Small intestine (tissue), 16 donors: ENCODE measurements at places on chromosomes 6 and 20.

DNA sequence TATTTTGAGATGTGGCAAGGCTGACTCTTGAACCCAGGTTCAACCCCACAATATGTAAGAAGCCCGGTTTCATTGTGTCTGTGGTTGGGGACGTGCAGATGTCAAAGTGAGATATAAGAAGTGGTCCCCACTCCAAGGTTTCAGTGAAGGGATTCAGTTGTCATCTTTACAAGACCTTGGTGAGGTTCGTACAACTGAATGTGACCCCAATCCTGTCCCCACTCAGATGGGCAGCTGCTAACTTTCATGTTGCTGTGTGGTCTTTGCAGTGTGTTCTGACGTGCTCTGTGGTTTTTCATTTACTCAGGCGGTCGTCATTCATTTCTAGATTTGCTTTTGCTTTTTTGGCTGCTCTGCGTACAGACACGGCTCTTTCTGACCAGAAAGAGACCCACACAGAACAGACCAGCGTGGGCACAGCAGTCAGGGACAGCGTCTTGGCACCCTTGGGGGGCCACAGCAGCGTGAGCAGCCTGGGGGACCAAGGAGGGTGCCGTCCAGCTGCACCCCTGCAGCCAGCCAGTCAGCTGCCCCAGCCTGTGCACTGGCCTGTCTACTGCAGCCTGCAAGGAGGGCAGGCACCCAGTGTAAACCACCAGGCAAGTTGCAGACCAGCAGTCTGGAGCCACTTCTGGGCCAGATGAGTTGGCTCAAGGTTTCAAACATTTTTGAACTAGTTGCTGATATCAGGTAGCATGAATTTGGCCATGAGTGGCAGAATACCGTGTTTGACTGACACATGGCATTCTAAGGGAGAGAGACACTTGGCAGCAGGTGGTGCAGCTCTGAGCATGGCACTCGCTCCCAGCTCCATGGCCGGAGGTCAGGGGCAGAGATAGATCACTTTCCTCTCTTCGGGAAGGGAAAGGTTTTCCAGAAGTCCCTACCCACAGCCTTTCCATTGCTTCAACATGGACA lies 49.4 kb upstream of the IRF4 start:
- no peak for DNase-seq
- H3K4me1 ChIP-seq = peaks cover 5% of the 10 kb centered on the region
- H3K27ac ChIP-seq = no peak overlapping the region
- no peaks in the 10 kb centered on the region for H3K36me3 ChIP-seq
- no peak overlapping the region for H3K4me3 ChIP-seq

- DNase-seq = no peak
- no peak overlapping the region for H3K27ac ChIP-seq
- no peaks in the 10 kb centered on the region for H3K4me1 ChIP-seq
- no peak overlapping the region for H3K4me3 ChIP-seq
These were observed 14.1 kb downstream of the DAAM2 start for GRCh38 chr6:39806278-39806677.

GRCh38 chr20:30376767-30377658 lies 880.5 kb upstream of the DEFB115 start:
- DNase-seq = peak; percentile 91
- H3K27ac ChIP-seq = peak overlapping the region; percentile 83
- no peaks in the 10 kb centered on the region for H3K4me1 ChIP-seq
- no peaks in the 10 kb centered on the region for H3K36me3 ChIP-seq
- H3K4me3 ChIP-seq = peak overlapping the region; percentile 35

DNA sequence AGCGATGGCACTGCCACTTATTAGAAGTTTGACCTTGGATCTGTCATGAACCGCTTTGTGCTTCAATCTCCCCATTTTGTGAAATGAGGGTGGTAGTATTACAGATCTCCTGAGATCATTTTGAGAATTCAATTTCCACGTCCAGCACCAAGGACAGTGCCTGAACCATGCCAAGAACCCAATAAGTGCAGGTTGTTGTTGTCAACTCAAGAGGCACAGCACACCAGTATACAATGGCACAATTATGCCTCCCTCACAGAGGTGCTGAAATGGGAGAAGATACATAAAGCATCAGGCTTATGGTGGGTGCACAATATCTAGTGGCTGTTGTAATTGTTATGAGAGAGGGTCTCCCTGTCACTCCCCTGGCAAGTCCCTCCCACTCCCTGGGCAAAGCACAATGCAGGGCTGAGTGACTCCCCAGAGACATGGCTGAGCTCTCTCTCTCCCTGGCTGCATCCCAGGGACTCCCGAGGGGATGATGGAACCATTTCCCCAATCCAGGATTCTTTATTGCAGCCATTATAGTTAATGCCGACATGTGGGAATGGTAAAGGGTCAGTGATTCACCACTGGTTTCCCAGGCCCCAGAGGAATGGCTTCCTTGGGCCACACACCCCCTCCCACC lies 78.7 kb downstream of the CDH22 start:
- no peak overlapping the region for H3K4me3 ChIP-seq
- H3K4me1 ChIP-seq = no peaks in the 10 kb centered on the region
- H3K27ac ChIP-seq = no peak overlapping the region
- H3K36me3 ChIP-seq = no peaks in the 10 kb centered on the region
- no peak for DNase-seq

GRCh38 chr20:43567477-43567876 lies 8.7 kb downstream of the SGK2 start:
- H3K27me3 ChIP-seq = no peaks in the 10 kb centered on the region
- DNase-seq = no peak
- no peak overlapping the region for H3K27ac ChIP-seq
- H3K36me3 ChIP-seq = no peaks in the 10 kb centered on the region
- H3K4me3 ChIP-seq = no peak overlapping the region

GRCh38 chr6:4522453-4522852 lies 253.8 kb upstream of the CDYL start:
- no peak overlapping the region for H3K4me3 ChIP-seq
- no peak overlapping the region for H3K27ac ChIP-seq
- no peaks in the 10 kb centered on the region for H3K4me1 ChIP-seq
- H3K36me3 ChIP-seq = no peaks in the 10 kb centered on the region
- no peak for DNase-seq
- peaks cover 3% of the 10 kb centered on the region for H3K27me3 ChIP-seq

- DNase-seq = no peak
- H3K4me3 ChIP-seq = no peak overlapping the region
- peaks cover 25% of the 10 kb centered on the region for H3K36me3 ChIP-seq
- H3K27ac ChIP-seq = no peak overlapping the region
- no peaks in the 10 kb centered on the region for H3K27me3 ChIP-seq
These were observed 2.2 kb upstream of the FAM209A start for GRCh38 chr20:56522311-56522710.

- DNase-seq = no peak
- no peaks in the 10 kb centered on the region for H3K4me1 ChIP-seq
These were observed 13.5 kb upstream of the ANKRD60 start for GRCh38 chr20:58241766-58242465.

DNA sequence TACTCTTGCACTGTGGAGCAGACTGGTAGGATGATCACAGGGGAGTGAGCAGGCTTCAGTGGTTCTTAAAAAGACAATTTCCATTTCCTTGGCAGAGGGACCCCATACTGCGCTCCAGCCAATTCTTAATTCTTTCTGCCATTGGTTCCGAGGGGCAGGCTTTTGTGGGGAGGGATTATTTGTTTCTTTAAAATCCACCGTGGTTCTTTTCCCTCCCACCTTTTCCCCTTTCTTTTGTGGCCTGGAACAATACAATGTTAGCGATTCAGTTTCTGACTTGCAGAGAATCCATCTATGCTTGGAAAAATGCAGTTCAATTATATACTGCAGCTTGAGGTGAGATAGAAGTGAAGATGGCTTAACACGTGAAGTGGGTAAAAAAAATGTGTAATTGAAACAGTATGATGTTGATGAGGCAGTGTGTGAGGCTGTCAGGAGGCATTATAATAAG lies 379.0 kb upstream of the FLRT3 start:
- no peak overlapping the region for H3K27ac ChIP-seq
- H3K4me1 ChIP-seq = no peaks in the 10 kb centered on the region
- no peaks in the 10 kb centered on the region for H3K36me3 ChIP-seq
- H3K27me3 ChIP-seq = no peaks in the 10 kb centered on the region

DNA sequence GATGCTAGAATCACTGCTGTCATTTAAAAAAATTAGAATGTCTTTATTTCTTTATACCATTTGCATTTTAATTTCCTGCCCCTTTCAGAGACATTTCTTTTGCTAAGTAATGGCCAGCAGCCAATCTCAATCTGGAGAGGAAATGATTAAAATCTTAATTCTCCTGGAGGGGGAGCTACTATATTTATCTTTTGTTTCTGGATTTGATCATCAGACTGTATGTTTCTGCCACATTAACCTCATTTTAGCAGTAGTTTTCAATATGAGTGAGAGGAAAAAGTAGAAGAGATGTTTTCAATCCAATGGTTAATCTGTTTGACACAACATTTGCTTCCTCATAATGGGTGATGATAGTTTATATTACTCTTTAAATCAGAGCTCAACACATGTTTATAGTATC lies 138.0 kb downstream of the FUT9 start:
- no peaks in the 10 kb centered on the region for H3K4me1 ChIP-seq
- H3K27ac ChIP-seq = no peak overlapping the region
- no peak for DNase-seq
- H3K4me3 ChIP-seq = no peak overlapping the region
- H3K36me3 ChIP-seq = no peaks in the 10 kb centered on the region
- no peaks in the 10 kb centered on the region for H3K27me3 ChIP-seq

DNA sequence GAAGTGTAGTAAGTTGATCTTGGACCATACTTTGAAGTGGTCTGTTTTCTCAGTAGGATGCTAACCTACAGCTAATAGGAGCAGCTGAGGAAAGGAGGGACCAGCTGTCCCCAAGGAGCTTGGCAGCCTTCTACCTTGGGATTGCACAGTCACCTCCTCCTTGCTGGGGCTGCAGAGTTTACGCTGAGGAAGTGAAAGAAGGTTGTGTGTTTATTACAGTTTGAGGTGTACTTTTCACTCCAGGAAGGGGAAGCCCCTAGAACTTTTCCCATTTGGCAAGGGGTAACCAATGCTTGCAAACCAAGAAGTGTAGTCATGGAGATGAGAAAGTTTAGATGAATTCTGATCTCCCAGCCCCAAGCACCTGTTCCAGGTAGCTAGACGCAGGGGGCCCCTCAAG lies 58.8 kb downstream of the BMP6 start:
- H3K27me3 ChIP-seq = no peaks in the 10 kb centered on the region
- no peak overlapping the region for H3K27ac ChIP-seq
- no peak for DNase-seq
- H3K36me3 ChIP-seq = no peaks in the 10 kb centered on the region
- no peaks in the 10 kb centered on the region for H3K4me1 ChIP-seq
- no peak overlapping the region for H3K4me3 ChIP-seq

DNA sequence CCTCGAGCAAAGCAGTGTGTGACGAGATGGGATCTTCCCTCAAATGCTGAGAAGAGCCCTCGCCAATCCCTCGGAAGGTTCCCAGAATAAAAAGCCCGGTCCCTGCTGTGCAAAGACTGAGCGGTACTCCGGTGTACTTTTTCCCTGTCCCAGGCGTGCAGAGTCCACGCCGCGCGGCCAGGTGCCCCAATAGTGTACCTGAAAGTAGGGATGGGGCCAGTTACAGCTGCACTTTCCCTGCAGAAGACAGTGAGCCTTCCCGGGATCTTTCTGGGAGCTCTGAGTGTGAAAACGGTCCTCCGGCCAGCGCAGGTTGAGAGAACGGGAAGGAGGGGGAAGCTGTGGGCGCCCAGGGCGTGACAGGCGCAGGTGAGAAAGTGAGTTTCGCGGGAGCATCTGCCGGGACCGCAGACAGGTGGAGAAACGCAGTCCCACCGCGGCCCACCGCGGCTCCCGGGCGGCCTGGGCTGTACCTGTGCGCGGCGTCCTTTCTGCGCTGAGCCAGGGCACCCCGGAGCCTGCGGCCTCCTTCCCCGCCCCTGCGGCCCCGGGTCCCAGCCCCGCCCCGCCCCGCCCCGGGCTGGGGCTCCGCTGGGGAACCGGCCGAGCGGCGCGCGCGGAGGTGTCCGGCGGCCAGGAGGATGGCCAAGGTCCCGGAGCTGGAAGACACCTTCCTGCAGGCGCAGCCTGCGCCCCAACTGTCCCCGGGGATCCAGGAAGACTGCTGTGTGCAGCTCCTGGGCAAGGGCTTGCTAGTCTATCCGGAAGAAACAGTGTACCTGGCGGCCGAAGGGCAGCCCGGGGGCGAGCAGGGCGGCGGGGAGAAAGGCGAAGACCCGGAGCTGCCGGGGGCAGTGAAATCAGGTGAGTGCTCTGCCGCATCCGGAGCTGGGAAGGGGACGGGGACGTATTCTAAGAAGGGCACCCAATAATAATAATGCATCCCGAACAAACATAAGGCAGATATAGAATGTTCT lies at the start of gene RFX6:
Gene RFX6, plus strand, starts transcription at position 608 of the 977 bp plus-strand sequence. Its CDS starts 34 bp downstream, at position 642.
- H3K27ac ChIP-seq = no peak within 1 kb of the TSS
- peak; percentile 59 for DNase-seq
- H3K27me3 ChIP-seq = peaks cover 20% of the 10 kb centered on the region
- H3K4me3 ChIP-seq = peak within 1 kb of the TSS; percentile 57
- no peaks in the 10 kb centered on the region for H3K4me1 ChIP-seq

- no peak for DNase-seq
- no peak overlapping the region for H3K4me3 ChIP-seq
- no peaks in the 10 kb centered on the region for H3K27me3 ChIP-seq
- no peaks in the 10 kb centered on the region for H3K4me1 ChIP-seq
- H3K27ac ChIP-seq = no peak overlapping the region
- no peaks in the 10 kb centered on the region for H3K36me3 ChIP-seq
These were observed 94.4 kb downstream of the TRMT6 start for GRCh38 chr20:5855939-5856338.

GRCh38 chr6:137363805-137364138 lies 130.4 kb downstream of the OLIG3 start:
- no peaks in the 10 kb centered on the region for H3K4me1 ChIP-seq
- H3K27me3 ChIP-seq = no peaks in the 10 kb centered on the region
- no peaks in the 10 kb centered on the region for H3K36me3 ChIP-seq
- DNase-seq = no peak
- no peak overlapping the region for H3K4me3 ChIP-seq
- H3K27ac ChIP-seq = no peak overlapping the region

GRCh38 chr6:95279616-95280015 lies 297.7 kb upstream of the MANEA start:
- no peak for DNase-seq
- no peaks in the 10 kb centered on the region for H3K27me3 ChIP-seq
- no peak overlapping the region for H3K4me3 ChIP-seq
- no peaks in the 10 kb centered on the region for H3K4me1 ChIP-seq
- H3K27ac ChIP-seq = no peak overlapping the region
- no peaks in the 10 kb centered on the region for H3K36me3 ChIP-seq

DNA sequence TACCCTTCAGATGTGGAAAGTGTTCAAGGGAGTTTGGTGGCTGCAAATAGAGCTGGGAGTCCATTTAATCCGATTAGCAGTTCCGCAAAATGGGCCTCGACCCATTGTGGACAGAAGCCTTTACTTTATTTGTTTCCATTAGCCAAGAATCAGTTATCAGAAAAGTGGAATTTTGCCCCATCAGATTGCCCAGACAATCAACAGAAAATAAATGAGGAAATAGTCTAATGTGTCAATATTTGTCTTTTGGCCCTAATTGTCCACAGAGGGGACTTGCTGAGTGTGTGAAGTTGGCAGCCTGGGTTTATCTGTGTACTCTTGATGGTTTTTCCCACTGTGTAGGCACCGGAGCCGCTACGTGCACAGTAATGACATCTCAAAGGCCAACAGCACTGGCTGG lies 134.3 kb downstream of the LINC00237 start:
- no peaks in the 10 kb centered on the region for H3K36me3 ChIP-seq
- no peak for DNase-seq
- no peak overlapping the region for H3K27ac ChIP-seq
- H3K4me3 ChIP-seq = no peak overlapping the region
